Fibroblast of skin of abdomen (primary cell): ENCODE measurements at places on chromosomes 2 and 18.

GRCh38 chr2:181972431-181973170 lies 13.1 kb upstream of the PPP1R1C start:
- DNase-seq = no peak

GRCh38 chr2:232925821-232926156 lies 55.7 kb downstream of the SNORC start:
- no peak for DNase-seq

DNA sequence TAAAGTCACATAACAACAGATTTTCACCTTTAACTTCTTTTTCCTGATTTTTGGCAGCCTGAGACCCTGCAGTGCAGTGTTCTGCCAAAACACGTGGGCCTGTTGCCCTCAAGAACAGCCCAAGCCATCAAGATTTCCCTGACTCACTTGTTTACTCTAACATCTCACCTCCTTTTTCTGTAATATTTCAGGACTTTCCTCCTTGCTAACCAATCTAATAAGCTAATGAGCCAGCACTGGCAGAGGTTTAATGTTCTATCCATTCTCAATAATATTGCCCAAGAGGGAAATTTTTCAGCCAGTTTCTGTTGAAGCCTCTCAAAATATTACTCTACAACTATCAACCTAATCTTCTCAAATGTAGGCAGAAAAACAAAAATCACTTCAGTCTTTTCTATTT lies 635.2 kb downstream of the DPP10 start:
- no peak for DNase-seq

- DNase-seq = no peak
Measured at GRCh38 chr2:38948995-38949394, 59.3 kb downstream of the ARHGEF33 start.

GRCh38 chr2:145764631-145765030 lies 1244.7 kb upstream of the ZEB2 start:
- DNase-seq = peak; percentile 55

DNA sequence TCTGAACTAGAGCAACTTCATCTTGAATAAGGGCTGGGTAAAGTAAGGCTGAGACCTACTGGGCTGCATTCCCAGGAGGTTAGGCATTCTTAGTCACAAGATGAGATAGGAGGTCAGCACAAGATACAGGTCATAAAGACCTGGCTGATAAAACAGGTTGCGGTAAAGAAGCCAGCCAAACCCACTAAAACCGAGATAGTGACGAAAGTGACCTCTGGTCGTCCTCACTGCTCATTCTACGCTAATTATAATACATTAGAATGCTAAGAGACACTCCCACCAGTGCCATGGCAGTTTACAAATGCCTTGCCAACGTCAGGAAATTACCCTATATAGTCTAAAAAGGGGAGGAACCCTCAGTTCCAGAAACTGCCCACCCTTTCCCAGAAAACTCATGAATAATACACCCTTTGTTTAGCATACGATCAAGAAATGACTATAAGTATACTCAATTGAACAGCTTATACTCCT lies 109.1 kb downstream of the FIGN start:
- DNase-seq = no peak

DNA sequence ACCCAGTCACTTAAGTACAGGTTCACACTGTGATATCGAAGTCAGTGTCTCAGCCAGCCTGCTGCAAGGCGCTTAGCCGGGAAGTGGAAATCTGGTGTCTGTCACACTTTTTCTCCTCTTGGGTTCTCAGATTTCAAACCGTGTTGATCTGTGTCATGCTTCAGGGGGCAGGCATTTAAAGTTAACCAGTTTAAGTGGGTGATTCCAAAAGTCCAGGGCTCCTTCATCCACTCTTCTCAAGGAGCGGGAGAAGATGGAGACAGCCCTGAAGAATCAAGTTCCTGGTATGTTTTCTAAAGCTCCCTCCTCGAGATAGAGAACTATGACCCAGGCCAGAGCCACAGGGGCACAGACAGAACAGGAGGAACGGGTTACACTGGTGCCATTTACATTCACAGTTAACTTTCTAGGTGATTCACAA lies 331.7 kb downstream of the GBX2 start:
- no peak for DNase-seq

GRCh38 chr2:220499225-220499624 lies 871.8 kb downstream of the SLC4A3 start:
- peak; percentile 74 for DNase-seq

- no peak for DNase-seq
Measured at GRCh38 chr2:43616967-43617680, 19.9 kb upstream of the PLEKHH2 start.

GRCh38 chr2:96065381-96065930 lies 30.7 kb upstream of the GPAT2 start:
- no peak for DNase-seq

GRCh38 chr2:198347349-198347748 lies 543.0 kb downstream of the PLCL1 start:
- peak; percentile 20 for DNase-seq

GRCh38 chr2:30222636-30223360 lies 8.5 kb upstream of the LBH start:
- no peak for DNase-seq

- peak; percentile 81 for DNase-seq
Measured at GRCh38 chr2:172098650-172099471, 3.8 kb downstream of the DLX2 start.

- no peak for DNase-seq
Measured at GRCh38 chr2:240508832-240509545, 48.8 kb downstream of the ANKMY1 start.

- no peak for DNase-seq
Measured at GRCh38 chr18:39037925-39038324, 1472.3 kb upstream of the CELF4 start.

- DNase-seq = peak; percentile 20
Measured at GRCh38 chr2:179440642-179441251, 176.1 kb upstream of the SESTD1 start.

DNA sequence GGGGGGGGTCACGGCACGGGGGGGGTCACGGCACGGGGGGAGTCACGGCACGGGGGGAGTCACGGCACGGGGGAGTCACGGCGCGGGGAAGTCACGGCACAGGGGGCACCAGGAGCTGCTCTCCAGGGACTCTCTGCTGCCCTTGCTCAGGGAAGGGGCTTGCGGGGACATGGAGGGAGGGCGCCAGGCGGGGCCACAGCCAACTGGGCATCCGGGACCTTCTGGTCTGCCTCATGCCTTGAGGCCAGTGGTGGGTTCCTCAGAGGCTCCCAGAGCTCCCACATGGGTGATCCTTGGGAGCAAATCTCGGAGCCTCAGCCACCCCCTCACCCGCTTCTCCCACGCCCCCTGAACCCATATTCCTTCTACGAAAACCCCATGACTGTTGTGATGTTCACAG lies 55.8 kb upstream of the TMEM18 start:
- no peak for DNase-seq

- no peak for DNase-seq
Measured at GRCh38 chr2:206955253-206955652, 15.9 kb downstream of the CPO start.

- peak; percentile 16 for DNase-seq
Measured at GRCh38 chr2:151157000-151157735, 104.5 kb downstream of the RBM43 start.

- no peak for DNase-seq
Measured at GRCh38 chr18:78776706-78777285, 202.8 kb upstream of the SALL3 start.
